A549 treated with Mapracorat at 1 μM for 4 hours (cell line): ENCODE measurements at places on chromosomes 16 and 17. TPM values are rescaled to one million over a fixed set of nuclear protein-coding genes. Genes with fewer than 3 reads are reported as not detected.

Gene RNF222
- not detected in 5 replicates for total RNA-seq

Gene FBXW10B
- total RNA-seq = 1.4 to 4.6 TPM (median 2.3 TPM) in 5 replicates

Gene PPY
- not detected in 5 replicates for total RNA-seq

Gene DPEP2
- total RNA-seq = not detected in 5 replicates

Gene TP53TG3F
- 0.12 to 0.18 TPM (median 0.15 TPM) in 3 of 5 replicates, not detected in the others for total RNA-seq

Gene TBC1D26
- total RNA-seq = not detected in 5 replicates

Gene CD79B
- total RNA-seq = 0.16 TPM in 1 of 5 replicates, not detected in the others

Gene SPNS2
- total RNA-seq = 7.6 to 15.2 TPM (median 10.6 TPM) in 5 replicates

Gene SCNN1G
- total RNA-seq = 1.1 to 1.5 TPM (median 1.4 TPM) in 5 replicates
